ENCODE measurements at places on chromosomes 11 and 22.

DNA sequence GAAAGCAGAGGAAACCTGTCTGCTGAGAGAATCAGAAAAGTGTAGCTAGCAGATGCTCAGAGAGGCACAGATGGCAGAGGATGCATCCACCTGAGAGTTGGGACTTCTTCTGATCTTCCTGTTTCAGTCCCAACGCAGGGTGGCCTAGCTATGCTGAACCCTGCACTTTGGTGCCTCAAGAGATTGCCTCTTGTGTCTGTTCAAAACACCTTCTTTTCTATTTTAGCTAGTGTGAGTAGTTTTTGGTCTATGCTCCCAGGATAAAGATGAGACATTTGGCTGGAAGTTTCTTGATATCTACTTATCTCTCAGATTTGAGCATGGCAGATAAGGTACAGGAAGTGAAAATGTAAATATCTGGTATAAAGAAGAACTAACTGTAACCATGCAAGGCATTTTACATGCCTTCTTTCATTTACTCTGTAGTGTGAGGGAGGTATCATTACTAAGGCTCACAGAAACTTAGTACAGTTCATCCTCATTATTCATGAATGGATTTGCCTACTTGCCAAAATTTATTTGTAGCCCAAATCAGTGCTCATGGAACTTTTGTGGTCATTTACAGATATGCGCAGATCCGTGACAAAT lies 47.0 kb upstream of the PSMA1 start:
- DNase-seq: no peak

- DNase-seq: no peak
Observed at GRCh38 chr11:78957476-78958245, 383.0 kb upstream of the NARS2 start.

DNA sequence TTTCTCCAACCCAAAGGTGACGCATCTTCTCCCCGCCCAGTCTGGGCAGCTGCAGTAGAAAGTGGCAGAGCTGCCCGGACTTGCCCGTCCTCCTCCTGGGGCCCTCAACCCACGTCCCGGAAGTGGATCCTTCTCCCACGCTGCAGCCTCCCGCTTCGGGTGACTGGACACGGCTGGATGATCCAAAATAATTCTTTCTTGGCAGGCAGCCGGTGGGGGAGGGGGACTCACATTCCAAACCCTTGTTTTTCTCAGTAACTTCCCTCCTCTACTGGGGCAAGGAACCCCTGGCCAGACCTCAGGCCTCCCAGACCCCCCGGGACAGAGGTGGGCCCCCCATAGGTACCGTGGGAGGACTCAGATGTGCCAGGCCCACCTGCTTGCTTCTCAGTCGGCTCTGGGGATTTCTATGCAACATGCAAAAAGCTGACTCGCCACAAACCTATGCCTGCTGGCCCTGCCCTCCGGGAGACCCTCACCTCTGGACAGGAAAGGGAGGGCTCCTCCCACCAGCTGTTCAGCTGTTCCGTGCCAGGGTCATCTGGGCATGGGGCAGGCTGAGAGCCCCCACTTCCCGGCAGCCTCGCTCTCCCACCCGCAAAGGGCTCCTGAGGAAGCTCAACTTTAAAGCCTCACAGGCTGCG lies 1.4 kb downstream of the PLXNB2 start:
- DNase-seq: no peak

DNA sequence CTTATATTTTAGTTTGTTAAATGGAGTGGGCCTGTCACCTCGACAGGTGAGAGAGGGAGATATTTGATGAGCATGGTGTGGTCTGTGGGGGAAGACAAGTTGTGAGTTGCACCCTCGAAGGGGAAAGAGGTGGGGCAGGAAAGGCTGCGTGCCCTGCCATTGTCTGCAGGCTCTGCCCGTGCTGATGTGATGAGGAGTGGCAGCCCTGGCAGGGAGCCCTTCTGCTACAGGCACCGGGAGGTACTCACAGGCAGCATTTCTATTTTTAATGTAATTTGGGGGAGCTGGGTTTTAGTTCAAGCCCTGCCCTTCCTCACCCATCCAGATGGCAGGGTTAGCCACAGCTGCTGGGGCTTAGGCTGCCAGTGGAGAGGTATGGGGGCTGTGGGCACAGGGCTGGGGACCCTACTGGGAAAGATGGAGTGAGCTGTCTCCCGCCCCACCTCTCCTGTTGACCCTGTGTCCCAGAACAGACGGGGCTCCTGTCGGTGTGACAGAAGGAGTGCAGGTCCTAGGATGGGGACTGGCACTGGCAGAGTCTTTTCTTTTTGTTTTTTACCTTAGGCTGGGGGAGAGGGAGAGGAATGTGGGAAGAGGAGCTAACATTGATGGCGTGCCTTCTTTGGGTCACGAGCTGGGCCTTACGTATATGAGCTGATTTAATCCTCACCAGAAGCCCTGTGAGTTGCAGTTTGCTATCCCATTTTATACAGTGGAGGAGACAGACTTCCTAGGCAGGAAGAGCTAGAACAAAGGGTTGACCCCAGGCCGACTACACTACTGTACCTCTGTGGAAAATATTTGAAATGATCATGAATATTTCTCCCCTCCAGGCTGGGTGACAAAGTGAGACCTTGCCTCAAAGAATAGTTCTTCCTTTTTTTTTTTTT lies 51.6 kb downstream of the CEP164 start:
- DNase-seq: no peak
